ENCODE measurements at places on chromosomes 6 and 20. TPM values are rescaled to one million over a fixed set of nuclear protein-coding genes. Genes with fewer than 3 reads are reported as not detected.

DNA sequence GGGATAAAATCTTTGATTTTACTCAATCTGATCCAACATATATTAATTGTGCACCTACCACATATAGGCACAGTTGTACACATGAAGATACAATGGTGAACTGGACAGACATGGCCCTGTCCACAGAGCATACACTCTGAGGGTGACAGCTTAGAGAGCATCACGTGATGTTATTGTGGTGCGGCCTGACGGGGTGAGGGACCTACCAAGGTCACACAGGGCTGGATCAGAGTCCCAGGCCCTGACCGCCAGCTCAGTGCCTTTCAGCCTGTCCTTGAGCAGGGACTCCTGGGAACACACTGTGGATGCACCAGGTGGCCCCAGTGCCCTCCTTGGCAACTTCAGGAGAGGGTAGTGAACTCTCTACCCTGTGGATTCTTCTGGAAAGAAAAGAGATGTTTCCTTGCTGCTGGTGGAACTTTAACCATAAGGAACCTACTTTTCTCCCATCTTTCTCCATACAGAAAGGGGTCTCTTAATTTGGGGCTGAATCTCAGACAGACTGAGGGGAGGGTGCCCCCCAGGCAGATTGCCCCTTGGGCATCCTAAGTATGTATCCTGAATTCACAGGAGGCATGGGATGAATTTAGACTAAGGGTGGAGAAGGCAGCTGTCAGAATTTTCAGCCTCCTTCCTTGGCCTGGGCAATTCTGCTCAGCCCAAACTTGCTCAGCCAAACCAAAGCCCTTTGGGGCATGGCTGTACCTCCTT is 26.5 kb downstream of the PCK1 start:
- no peak for DNase-seq

DNA sequence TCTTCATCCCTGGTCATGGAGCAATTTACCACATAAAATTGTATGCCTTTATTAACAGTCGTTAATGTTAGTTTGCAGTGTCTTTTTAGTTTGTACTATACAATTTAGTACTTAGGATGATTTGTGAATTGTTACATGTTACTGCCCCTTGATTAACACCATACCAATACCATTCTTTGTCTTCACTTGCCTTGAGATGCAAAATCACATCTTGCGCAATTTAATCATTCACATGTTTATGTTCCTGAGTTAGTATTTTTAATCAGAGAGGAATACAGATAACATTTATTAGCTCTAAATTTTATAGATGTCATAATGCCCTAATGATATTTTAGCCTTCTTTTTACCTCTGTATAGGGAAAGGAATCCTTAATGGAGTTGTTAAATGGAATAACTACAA is 114.1 kb downstream of the SCAF8 start:
- no peak for DNase-seq

DNA sequence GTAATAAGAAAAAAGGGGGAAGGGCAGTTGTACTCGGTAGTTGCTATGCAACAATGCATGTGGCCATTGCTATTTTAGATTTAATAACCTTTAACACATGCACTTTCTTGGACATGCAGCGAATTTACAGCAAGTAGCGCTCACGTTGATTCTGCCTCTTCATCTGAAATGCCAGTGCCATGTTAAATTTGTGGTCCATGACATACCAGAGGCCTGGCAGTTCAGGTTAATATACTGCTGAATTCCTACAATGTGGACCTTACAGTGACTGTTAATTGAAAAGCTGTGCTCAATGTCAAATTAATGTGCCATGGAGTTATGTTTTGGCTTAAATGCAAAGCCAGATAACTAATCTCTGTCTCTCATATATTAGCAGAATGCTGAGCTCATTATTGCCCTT is 699.7 kb downstream of the DOK5 start:
- no peak for DNase-seq

GRCh38 chr6:89120371-89120770 is 2.5 kb upstream of the SRSF12 start:
- DNase-seq, result no peak

GRCh38 chr6:25194172-25194678 is 84.9 kb upstream of the CARMIL1 start:
- no peak for DNase-seq

DNA sequence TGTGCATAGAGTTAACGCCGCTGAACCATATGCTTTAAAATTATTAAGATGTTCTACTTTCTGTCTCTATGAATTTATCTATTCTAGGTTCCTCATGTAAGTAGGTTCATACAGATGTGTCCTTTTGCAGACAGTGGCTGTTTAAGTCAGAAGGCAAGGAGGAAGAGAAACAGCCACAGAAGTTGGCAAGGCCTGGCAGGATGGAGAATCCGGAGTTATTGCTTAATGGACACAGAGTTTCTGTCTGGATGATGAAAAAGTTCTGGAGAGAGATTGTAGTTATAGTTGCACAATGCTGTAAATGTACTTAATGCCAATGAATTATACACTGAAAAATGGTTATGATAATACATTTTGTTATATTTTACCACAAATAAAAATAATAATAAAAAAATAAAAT is 283.6 kb upstream of the CNR1 start:
- no peak for DNase-seq

The BEND6 gene
- 12.8 TPM for total RNA-seq

All from urinary bladder (tissue), 4 donors.